GM18507 (cell line): ENCODE measurements at places on chromosomes 4 and X.
A peak's percentile ranks its signal among the peaks of the same experiment; 100 is the strongest.

DNA sequence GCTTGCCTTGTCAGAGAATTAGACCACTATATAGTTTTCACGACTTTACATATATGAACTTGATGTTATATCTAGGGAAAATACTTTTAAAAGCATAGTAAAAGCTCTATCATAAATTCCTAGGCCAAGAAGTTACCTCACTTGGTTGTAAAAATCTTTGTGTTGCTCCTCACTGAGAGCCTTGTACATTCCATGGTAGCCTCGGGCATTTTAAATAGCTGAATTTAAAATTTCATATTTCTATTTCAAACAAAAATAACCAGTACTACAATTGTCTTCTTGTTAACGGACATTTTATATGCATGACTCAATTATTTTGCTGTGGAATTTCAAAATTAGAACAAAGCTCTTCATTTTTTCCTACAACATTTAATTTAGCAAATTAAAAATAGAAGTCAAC, 107.6 kb downstream of the MID1 start:
- no peak for DNase-seq

- no peak for DNase-seq
Measured at GRCh38 chrX:71241301-71241700, 12.6 kb downstream of the ZMYM3 start.

DNA sequence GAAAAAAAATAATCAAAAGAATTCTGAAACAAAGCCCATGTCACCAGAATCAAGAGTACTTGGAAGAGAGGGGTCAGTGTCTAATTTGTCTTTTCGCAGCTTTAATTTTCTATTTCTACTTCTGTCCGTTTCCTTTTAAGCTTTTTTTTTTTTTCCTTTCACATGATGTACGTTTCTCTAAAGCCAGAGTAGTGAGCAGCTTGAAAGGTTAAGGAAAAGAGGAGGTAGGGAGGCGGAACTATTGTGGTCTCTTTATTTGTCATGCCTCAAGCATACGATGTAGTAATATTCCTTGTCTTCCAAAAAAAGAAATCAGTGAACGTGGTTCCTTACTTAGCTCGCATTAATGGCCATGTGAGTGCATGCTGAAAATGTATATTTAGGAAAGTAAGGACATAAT, 311.5 kb downstream of the TENM3 start:
- DNase-seq = no peak

DNA sequence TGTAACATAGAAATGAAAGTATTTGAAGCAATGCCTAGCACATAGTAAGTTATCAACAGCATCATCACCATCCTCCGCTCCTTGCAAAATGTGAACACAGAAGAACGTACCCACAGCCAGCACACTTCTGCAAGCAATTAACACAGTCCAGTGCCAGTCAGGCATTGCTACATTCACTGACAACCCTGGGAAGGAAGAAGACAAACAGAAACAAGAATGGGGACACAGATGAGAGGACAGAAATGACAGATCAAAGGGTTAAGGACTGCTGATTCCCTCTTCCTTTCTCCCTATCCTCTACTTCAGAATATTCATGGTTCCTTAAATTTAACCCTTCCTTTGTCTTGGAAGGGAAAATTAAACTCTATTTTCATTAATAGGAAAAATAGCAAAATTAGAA, 53.1 kb downstream of the CHM start:
- DNase-seq = no peak

GRCh38 chr4:90190525-90190924, 63.3 kb downstream of the CCSER1 start:
- no peak for DNase-seq

GRCh38 chr4:6983544-6984142, 59.5 kb upstream of the TADA2B start:
- DNase-seq = no peak

DNA sequence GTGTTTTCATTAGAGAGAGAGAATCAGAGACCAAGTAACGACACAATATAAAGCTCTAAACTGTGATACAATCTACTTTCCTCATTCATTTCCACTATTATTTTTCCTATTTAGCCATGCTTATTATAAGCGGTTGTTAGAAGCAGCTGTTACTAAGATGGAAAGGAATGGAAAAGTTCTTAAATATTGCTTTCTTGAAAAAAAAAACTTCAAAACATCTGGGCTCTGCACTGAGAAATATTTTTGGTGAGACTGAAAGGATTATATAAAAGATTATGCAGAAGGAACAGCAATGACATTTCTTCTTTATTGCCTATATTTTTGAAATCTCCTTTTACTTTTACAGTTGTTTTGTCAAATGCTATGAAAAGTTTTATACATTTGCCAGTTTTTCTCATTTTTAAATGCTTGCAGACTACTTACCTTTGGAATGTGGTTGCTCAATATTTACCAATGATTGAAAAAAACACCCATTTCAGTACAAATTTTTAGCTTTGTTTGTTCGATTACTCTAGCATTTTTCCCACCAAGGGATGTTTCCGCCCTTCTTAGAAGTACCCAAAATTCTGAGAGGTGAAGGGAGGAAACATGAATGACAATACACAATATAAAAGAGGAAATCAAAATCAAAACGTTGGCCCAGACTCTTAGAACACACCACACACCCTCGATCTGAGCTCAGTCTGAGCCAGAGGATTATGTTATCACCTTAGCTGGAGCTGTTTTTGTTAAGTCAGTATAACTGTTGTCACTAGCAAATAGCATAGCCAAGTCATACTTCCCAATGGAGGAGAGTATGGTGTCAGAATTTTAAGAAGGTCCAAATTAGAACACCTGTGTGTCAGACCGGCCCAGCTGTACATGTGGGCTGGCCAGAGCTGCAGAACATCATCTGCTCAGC, 18.4 kb downstream of the DKK2 start:
- no peak for DNase-seq

GRCh38 chrX:123436512-123437136, 252.5 kb downstream of the GRIA3 start:
- no peak for DNase-seq

GRCh38 chr4:25882226-25882625, 19.4 kb upstream of the SEL1L3 start:
- DNase-seq = no peak

GRCh38 chr4:72604324-72604723, 35.3 kb upstream of the ADAMTS3 start:
- DNase-seq = no peak

- DNase-seq = no peak
Measured at GRCh38 chr4:1348014-1348513, 1.1 kb downstream of the UVSSA start.

DNA sequence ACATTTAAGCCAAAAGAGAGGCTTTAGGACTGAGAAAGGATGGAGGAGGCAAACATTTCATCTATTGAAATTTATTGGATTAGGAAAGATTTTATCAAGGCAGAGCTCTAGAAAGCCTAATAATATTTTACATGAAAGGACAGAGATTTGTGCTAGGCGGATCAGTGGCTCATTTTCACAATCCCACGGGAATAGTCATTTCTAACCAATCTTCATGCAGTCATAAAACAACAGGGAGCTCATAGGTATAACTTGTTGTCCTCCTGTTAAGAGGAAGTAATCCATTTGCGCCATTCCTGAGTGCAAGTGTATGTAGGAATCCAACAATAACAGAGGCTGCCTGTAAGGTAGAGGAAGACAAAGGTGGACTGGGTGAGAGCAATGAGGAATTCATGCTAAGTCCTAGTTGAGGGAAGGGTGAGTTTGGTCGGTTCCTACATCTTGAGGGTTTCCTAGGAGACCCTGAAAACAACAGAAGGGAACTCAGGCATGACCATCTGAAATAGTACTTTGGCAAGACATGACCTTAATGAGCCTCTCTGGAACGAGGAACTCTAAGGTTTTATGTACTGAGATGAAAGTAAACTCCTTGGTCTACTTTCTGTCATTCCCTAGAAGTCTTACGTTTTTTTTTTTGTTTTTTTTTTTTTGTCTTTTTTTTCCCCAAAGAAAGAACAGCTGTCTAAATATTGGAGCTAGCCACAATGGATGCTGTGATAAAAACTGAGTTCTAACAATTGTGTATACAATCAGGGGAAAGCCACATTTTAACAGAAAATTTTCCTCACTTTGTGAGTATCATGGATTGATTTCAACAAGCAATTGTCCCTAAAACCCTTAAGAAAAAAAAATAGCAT, 89.7 kb downstream of the GEMIN8 start:
- DNase-seq = no peak

GRCh38 chrX:150234126-150234525, 129.0 kb upstream of the MAMLD1 start:
- DNase-seq = no peak

GRCh38 chrX:133440081-133440796, 24.9 kb upstream of the GPC4 start:
- DNase-seq = no peak

GRCh38 chrX:106159861-106160282, 8.2 kb upstream of the PWWP3B start:
- no peak for DNase-seq

DNA sequence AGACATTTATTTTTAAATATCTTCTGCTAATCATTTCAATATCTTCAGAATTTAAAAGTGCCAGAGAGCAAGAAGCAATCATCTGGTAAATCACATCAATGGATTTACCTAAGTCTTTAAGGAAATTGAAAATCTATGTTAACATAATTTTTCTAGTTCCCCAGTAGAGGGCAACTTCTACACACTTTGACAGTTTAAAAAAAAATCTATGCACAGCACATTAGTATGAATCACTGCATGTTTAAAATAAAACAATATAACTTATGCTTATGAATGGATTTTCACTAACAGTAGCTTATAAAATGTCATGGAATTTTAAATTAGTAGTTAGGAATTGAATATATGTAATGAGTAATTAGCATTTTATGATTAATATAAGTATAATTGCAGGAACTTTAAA, 126.5 kb downstream of the REELD1 start:
- DNase-seq = no peak

GRCh38 chr4:151669990-151670389, 90.8 kb downstream of the GATB start:
- no peak for DNase-seq

- DNase-seq = no peak
Measured at GRCh38 chr4:139774759-139775487, 109.3 kb downstream of the MGST2 start.

- DNase-seq = no peak
Measured at GRCh38 chr4:152808670-152809069, 28.9 kb downstream of the ARFIP1 start.

GRCh38 chr4:11021333-11021732, 336.8 kb upstream of the CLNK start:
- DNase-seq = no peak

- DNase-seq = peak; percentile 12
Measured at GRCh38 chrX:132092439-132093065, 35.3 kb downstream of the FRMD7 start.

- no peak for DNase-seq
Measured at GRCh38 chr4:73904491-73904890, 35.3 kb downstream of the CXCL1 start.

DNA sequence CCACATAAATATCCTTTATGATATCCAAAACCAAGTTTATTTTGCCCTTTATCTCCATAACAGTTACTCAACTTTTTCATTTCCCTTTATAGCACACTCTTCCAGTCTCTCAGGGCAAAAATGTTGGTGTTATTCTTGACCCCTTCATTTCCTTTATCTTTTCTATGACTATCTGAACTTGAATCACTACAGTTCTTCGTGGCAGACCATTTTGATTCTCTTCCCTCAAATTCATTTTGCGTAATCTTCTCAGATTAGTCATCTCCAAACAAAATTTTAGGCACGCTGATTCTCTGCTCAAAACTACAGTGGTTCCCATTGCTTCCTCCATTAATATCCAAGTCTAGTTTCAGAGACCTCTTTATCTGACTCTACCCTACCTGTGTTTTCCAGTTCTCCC, 26.1 kb downstream of the RUFY3 start:
- DNase-seq = no peak

DNA sequence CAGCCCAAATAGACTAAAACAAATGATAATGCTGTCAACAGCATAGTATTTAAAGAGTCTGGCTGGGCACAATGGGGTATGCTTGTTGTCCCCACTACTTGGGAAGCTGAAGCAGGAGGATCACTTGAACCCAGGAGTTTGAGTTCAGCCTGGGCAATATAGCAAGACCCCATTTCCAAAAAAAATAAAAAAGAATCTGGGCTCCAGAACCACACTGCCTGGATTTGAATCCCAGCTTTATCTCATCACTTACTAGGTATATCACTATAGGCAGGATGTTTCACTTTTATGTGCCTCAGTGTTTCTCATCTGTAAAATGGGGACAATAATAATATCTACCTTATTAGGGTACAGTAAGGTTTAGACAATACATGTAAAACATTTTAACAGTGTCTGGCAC, 5.3 kb upstream of the G3BP2 start:
- no peak for DNase-seq

GRCh38 chrX:137847376-137847775, 281.4 kb downstream of the ZIC3 start:
- DNase-seq = no peak

GRCh38 chr4:120723105-120723504, 199.4 kb downstream of the PRDM5 start:
- no peak for DNase-seq

GRCh38 chr4:15420642-15421041, 7.2 kb upstream of the C1QTNF7 start:
- DNase-seq = no peak

- no peak for DNase-seq
Measured at GRCh38 chr4:138680256-138680655, 335.3 kb upstream of the NOCT start.

GRCh38 chrX:103779141-103779789, 2.6 kb downstream of the PLP1 start:
- DNase-seq = no peak

GRCh38 chr4:3766036-3766784, at the start of gene ADRA2C:
TSS of gene ADRA2C (plus strand) at chr4:3766385. CDS start at chr4:3766607, 222 bp downstream.
- DNase-seq = no peak

- no peak for DNase-seq
Measured at GRCh38 chr4:5374592-5374991, 323.3 kb downstream of the STK32B start.

GRCh38 chr4:43766648-43767047, 682.0 kb downstream of the KCTD8 start:
- no peak for DNase-seq

DNA sequence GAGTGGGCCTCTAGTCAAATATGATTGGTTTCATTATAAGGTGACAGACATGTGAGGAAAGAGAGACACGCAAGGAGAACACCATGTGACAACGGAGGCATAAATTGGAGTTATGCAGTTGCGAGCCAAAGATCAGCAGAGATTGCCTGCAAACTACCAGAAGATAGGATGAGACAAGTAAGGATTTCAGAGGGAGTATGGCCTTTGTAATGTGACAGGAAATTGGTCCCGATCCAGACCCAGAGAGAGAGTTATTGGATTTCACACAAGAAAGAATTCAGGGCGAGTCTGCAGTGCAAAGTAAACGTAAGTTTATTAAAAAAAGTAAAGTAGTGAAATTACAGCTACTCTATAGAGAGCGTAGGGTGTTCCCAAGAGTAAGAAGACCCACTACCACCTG, 35.7 kb upstream of the NDST4 start:
- DNase-seq = no peak

DNA sequence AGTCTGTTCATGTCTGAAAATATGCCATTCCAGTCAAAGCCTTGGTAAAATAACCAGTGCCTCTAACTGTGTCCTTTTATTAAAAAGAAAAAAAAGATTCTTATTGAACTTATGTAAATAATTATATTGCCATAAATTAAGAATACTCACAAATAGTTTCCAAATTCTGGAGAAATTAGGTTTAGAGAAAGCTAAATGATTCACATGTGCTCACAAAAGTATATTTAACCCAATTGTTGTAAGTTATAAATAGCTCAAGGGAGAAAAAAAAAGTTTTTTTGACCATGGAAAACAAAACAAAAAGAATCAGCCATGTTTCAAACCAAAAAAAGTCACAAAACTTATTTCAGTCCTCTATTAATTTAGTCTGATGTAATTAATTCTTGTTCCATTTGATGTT, 25.3 kb upstream of the HERC6 start:
- no peak for DNase-seq
